Retina (tissue), 1 donor: ENCODE measurements at places on chromosomes 12 and 14.

DNA sequence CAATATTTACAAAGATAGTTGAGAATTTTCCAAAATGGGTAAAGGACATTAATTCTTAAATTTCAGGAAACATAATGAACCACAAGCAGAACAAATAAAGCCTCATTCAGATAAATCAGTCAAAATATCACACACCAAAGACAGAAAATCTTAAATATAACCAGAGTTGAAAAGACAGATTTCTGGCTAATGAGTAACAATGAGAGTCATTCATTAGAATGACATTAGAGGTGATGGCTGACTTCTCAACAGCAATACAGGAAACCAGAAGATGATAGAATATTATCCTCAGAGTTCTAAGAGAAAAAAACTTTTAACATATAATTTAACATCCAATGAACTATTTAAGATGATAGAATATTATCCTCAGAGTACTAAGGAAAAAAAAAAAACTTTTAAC is 124.2 kb downstream of the DENND5B start:
- DNase-seq, result no peak

- no peak for DNase-seq
These were observed 618 bp upstream of the ANKRD52 start for GRCh38 chr12:56258820-56259183.

- peak; percentile 71 for DNase-seq
These were observed 3.7 kb upstream of the SIX1 start for GRCh38 chr14:60652674-60653651.

- DNase-seq, result no peak
These were observed 143.6 kb downstream of the PAWR start for GRCh38 chr12:79547044-79547734.

GRCh38 chr14:57909626-57910025 is 43.7 kb upstream of the SLC35F4 start:
- DNase-seq, result no peak

- no peak for DNase-seq
These were observed 455 bp downstream of the ATP6V1D start for GRCh38 chr14:67358924-67359774.

DNA sequence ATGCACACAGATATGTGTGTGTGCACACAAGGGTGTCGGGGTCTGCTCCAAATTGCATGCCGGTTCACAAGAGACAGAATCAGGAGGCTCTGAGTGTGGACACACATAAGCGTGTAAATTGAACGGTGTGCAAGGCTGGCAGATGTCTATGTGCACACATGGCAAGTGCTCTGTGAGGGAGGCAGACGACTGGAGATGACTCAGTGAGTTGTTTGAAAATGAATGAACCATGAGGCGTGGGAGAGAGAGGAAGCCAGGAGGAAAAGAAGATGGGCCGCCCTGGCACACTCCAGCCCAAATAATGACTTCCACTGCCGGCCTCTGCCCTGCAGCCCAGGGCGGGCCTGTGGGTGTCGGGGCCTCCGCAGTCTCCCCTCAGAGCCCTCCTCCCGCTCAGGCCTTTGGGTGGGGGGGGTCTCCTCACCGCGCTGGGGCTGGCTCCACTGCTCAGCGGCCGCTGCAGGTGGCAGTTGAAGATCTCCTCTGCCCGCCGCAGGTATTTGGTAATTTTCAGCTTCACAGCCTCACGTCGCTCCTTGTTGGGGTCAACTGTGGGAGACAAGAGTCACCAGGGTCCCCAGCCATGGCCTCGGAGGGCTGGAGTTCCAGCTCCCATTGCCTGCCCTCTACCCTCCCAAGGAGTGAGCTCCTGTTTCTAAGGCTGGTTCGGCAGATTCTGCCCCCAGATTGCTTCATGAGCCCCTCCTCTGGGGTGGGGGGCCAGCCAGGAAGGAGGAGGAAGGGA is 3.5 kb downstream of the RPS6KL1 start:
- no peak for DNase-seq

GRCh38 chr14:93994919-93995682 is 2.0 kb upstream of the CCDC197 start:
- DNase-seq, result no peak

- DNase-seq, result no peak
These were observed 41.3 kb upstream of the CTDSP2 start for GRCh38 chr12:57887631-57888408.

DNA sequence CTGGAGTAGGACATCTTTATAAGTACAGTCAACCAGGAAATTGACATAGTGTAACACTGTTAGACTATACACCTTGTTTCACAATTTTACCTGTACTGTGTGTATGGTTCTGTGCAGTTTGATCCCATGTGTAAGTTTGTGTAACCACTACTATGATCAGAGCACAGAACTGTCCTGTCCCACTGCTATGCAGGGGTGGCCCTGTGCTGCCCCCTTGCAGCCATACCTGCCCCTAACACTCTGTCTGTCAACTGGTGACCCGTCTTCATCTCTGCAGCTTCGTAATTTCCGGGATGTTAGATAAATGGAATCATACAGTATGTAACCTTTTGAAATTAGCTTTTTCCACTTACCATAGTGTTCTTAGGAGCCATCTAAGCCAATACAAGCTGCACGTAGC is 58.7 kb upstream of the RD3L start:
- no peak for DNase-seq

DNA sequence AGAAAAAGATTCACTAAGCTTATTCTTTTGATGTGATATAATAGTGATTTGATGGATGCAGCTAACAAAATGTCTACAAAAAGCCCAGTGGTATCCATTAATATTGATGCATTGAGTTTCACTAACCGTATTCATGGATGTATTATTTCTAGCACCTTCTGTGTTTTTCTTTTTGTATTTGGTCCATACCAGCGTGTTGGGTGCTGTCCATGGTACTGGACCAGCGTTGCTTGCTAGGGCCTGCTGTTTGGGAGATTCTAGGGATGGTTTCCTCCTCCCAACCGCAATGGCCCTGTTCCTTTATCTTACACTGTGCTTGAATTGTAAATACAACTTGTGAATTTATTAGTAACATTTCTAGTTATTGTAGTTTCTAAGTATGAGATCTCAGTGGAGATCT is 31.7 kb downstream of the ANO4 start:
- DNase-seq, result peak; percentile 15

GRCh38 chr14:81234278-81234677 is 13.5 kb upstream of the GTF2A1 start:
- DNase-seq, result no peak

- no peak for DNase-seq
These were observed 27.0 kb downstream of the LRCOL1 start for GRCh38 chr12:132583411-132583710.

GRCh38 chr14:23694085-23694948 is 58.2 kb downstream of the DHRS2 start:
- DNase-seq, result peak; percentile 31

- DNase-seq, result no peak
These were observed 634.9 kb downstream of the FSCB start for GRCh38 chr14:43872222-43872621.

GRCh38 chr14:88297306-88297705 is 25.8 kb downstream of the KCNK10 start:
- DNase-seq, result no peak

DNA sequence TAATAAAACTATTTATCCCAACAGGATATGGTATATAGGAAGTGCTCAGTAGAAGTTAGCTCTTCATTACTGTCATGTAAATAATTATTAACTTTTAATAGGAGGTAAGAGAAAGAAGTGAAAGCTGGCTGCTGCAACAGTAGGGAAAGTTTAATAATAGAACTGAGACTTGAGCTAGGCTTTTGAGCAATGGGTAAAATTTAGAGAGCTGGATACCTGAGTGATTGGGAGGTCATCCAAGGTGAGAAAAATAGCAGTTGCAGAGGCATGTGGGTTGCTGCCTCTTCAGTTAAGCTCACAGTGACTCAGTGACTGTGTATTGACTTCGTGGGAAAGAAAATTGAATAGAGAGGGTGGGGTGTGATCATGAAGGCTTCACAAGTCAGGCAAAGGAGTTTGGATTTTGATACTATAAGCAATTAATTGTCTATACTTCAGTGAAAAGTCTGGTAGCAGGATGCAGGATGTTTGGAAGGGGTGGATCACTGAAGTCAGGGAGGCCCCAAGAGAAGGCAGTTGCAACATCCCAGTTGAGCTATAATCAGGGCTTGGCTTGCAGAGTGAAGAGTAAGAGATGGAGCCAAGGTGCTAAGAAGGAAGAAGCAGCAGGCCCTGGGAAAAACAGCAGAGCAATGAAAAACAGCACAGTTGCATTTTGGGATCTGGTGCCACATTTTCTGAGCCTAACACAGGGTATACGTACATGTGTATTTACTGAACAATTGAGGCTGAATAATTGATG is 172.0 kb upstream of the FRMD6 start:
- no peak for DNase-seq

DNA sequence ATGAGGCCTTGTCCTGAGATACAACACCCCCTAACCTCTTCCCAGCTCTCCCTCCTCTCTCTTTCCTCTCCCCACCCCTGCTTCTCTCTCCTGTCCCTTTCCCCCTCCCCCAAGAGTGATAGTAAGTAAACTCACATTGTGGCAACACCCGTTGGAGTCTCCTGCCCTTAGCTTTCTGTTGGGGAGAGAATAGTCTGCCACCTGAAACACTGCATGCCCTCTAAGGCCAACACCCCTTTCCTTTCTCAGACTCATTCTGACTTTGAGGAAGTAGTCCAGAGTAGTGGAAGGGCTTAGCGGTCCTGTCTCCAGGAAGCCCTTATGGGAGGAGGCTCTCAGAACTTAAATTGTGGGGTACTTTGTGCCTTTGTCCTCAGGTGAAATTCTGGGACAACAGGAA is 95.2 kb downstream of the PRKCH start:
- no peak for DNase-seq

DNA sequence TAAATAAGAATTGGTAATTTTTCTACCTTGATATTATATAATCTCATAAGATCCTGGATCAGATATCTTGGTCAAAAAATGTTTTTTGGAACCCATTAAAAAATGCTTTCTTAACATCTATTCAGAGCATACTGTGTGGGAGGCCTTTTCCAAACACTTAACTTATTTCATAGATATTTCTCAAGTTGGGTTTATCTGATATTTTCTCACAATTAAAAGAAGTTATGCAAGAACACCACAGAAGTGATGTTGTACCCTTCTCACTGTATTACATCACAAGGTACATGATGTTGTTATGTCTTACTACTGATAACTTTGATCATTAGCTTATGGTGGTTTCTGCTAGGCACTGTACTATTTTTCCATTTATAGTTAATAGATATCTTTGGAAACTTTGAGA is 23.4 kb upstream of the PRPF39 start:
- no peak for DNase-seq
